ENCODE measurements at places on chromosomes 1 and 21. TPM values are rescaled to one million over a fixed set of nuclear protein-coding genes. Genes with fewer than 3 reads are reported as not detected.

Gene HTR6
- 0.31 TPM for total RNA-seq

Gene MAP1LC3C
- not detected for total RNA-seq

Gene EPHB2
- 1.0 TPM for total RNA-seq

Gene ST6GALNAC3
- total RNA-seq = 3.5 TPM

Gene THEM5
- not detected for total RNA-seq

Gene MSH4
- total RNA-seq = 0.31 TPM

Gene SPRR2F
- not detected for total RNA-seq

Gene TRIM17
- total RNA-seq = 0.42 TPM

Gene TMEM269
- total RNA-seq = 1.0 TPM

Gene C1orf105
- total RNA-seq = not detected

Gene WNT3A
- not detected for total RNA-seq

Gene NUP133
- 42.0 TPM for total RNA-seq

Gene PEF1
- 34.2 TPM for total RNA-seq

Gene PLA2G2A
- not detected for total RNA-seq

Gene NEGR1
- 0.31 TPM for total RNA-seq

Gene OR2T35
- 0.42 TPM for total RNA-seq

Gene PRAMEF7
- total RNA-seq = not detected

Gene C1orf87
- not detected for total RNA-seq

Gene OR4F16
- not detected for total RNA-seq

Gene NPR1
- not detected for total RNA-seq

Gene SEMA6C
- total RNA-seq = 0.52 TPM

Gene RPS6KA1
- total RNA-seq = 49.2 TPM

Gene CD84
- 33.4 TPM for total RNA-seq

Gene ASTN1
- not detected for total RNA-seq

Gene TMEM61
- not detected for total RNA-seq

Gene FUCA1
- total RNA-seq = 8.8 TPM

Gene RASSF5
- total RNA-seq = 209 TPM

Gene LORICRIN
- not detected for total RNA-seq

Gene EXO1
- total RNA-seq = 0.94 TPM

Gene NKAIN1
- total RNA-seq = under 0.01 TPM

Gene AADACL4
- not detected for total RNA-seq

Gene KCNJ9
- total RNA-seq = not detected

Gene GALE
- 4.4 TPM for total RNA-seq

Gene OR2L5
- total RNA-seq = not detected

All from mononuclear cell (primary cell).